ENCODE measurements at places on chromosomes 1 and 21.
A peak's percentile ranks its signal among the peaks of the same experiment; 100 is the strongest.

GRCh38 chr1:64404202-64404601 is 65.7 kb upstream of the CACHD1 start:
- no peak for DNase-seq

DNA sequence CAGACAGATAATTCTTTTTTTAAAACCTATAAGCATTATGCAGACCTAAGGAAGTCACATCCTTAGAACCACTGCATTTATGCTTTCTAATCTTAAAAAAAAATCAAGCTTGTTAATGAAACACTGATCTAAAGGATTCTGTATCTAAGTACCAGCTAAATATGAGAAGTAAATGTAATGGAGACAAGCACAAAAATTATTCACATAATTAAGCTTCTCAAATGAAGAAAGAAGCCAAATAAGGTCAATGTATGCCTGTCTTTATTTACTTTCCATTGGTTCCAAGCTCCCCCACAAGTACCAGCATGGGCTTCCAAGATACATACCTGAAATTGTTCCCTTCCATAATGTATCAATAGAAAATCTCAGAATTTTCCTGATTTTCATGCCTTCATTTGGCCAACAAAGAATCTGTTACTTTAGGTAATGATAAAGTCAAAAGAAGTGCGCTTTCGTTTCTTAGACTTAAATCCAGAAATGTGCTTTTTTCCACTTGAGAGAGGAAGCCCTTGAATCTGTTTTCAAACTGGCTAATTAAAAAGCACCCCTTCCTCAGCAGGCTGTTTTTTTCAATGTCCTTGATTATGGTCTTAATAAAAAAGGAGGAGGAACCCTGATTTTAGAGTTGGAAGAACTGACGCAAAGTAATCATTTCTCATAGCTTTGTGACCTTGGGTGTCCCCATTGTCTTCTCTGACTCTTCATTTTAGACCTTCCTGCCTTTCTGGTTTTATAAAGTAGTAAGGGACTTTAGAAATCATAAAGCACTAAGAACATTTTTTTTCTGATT is 3.8 kb downstream of the RGS2 start:
- no peak for DNase-seq

- DNase-seq, result no peak
These were observed 286.0 kb downstream of the ADGRL2 start for GRCh38 chr1:82086739-82087138.

GRCh38 chr1:229641306-229641705 is 15.3 kb downstream of the URB2 start:
- no peak for DNase-seq

- DNase-seq, result no peak
These were observed 60.9 kb downstream of the AK5 start for GRCh38 chr1:77342745-77343144.

GRCh38 chr1:119861547-119861946 is 34.8 kb downstream of the ADAM30 start:
- no peak for DNase-seq

DNA sequence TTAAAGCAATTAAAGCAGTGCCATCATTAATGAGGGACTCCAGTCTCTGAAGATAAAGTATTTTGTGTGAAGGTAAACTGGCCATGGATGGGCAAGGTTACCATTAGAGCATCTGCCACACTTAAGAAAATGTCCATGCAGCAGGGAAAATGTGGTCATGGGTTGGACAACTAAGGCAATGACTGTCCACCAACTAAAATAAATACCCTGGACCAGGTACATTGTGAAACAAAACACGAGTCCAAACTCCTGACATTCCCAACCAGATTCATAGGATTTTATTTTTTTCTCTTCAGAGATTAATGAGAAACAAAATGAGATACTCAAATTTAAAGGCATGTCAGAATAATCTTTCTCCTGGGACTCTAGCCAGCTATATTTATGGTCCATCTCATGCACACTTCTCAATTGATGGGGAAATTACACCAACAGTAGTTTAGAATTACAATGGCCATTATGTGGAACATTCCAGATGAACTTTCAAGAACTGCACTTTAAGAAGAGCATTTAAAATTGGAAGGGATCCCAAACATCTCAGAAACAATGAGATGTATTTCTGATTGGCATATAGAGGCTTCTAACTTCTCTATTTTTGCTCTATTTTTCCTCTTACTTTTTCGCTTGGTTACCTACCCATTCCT is 8.1 kb downstream of the GBP7 start:
- no peak for DNase-seq

- DNase-seq, result no peak
These were observed 42.5 kb upstream of the SYT2 start for GRCh38 chr1:202752774-202753173.

DNA sequence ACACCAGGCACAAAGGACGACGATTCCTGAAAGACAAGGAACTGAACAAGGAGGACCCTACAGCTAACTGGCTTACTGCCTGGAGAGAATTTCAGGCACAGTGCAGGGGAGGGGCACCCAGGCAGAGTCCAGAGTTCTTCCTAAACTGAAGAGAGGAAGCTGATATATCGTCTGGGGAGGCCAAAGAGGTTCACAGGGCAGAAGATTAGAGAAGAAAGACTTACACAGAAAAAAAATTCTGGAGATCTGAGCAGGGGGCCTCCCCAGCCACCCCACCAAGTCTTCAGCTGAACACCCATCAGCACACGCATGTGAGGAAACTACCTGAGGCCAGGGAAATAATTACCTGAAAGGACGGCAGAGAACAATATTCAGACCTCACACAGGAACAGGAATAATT is 24.6 kb downstream of the SORT1 start:
- DNase-seq, result no peak

DNA sequence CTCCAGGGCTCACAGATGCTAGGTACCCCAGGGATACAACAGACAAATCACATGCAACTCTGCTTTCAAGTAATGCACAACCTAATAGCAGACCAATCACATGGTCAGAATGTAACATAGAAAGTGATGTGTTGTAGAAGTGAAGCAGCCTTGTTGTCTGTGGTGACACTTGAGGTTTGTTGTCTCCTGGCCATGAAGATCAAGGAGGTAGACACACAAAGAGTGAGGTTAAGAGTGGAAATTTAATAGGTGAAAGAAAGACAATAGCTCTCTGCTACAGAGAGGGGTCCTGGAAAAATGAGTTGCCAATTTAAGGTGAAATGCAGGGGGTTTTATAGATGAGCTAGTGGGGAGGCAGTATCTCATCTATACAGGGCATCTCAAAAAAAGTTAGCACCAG is 2.5 kb upstream of the TMEM9 start:
- no peak for DNase-seq

- DNase-seq, result no peak
These were observed 44.8 kb upstream of the KAZN start for GRCh38 chr1:14553711-14554110.

GRCh38 chr1:68201546-68202238 is 30.6 kb downstream of the WLS start:
- DNase-seq, result no peak

DNA sequence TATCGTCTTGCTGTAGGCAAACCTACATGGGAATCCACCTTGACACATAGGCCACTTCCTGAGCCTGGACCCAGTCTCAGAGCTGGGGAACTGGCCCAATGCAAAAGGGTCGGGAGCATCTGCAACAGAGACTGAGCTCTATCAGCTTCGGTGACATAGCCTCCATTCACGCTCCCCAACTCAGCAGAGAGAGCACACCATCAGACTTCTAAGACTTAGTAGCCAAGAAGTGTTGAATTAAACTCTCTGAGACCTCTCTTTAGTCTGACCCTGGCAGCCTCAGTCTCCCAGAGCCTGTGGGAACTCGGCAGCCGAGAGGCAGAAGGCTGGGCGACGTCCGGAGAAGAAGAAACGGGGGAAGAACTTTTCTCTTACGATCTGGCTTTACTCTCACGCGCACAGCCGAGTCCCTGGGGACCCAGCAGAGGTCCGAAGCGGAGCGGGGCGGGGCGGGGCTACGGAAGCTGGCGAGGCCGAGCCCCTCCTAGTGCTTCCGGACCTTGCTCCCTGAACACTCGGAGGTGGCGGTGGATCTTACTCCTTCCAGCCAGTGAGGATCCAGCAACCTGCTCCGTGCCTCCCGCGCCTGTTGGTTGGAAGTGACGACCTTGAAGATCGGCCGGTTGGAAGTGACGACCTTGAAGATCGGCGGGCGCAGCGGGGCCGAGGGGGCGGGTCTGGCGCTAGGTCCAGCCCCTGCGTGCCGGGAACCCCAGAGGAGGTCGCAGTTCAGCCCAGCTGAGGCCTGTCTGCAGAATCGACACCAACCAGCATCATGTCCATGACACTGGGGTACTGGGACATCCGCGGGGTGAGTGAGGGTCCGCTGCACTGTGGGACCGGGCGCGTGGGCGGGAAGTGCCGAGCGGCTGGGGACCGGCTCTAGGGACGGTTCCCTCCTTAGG is at the start of gene GSTM4:
Gene GSTM4 (plus strand): TSS at position 485 of the 905 bp plus-strand sequence. CDS start 291 bp downstream, at position 776.
- DNase-seq, result peak; percentile 49

DNA sequence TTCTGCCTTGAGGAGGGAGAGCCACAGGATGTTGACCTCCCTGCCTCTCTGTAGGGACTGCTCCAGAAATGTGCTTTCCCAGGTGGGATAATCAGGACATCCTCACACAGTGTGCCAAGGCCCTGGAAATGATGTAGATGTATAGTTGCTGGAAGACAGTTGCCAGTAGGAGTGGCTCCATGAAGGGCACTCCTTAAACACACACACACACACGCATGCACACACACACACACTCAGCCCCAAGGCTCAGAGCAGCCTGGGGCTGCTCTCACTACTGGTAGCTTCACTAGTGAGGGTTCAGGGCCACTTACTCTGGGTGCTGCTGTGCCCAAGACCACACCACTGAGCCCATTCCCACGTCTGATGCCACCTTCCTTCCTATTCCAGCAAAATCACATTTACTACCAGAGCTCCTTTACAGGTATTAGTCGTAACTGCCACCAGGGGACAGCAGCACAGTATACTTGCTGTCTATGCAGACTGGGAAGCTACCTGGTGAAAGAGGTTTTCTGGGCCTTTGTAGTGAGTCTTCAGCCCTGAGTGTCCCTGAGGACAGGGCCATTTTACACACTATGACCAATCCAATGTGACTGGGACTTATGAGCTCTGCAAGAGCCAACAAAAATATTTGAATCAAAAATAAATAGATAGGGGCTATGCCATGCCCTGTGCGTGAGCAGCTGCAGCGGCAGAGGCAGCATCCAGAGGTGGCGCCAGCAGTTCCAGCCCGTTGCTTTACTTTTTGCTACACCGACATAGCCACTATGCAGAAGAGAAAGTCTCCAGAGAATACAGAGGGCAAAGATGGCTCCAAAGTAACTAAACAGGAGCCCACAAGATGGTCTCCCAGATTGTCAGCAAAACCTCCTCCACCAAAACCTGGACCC is 15.0 kb downstream of the CRNN start:
- DNase-seq, result peak; percentile 14

GRCh38 chr1:218249338-218250140 is 35.6 kb upstream of the RRP15 start:
- no peak for DNase-seq

DNA sequence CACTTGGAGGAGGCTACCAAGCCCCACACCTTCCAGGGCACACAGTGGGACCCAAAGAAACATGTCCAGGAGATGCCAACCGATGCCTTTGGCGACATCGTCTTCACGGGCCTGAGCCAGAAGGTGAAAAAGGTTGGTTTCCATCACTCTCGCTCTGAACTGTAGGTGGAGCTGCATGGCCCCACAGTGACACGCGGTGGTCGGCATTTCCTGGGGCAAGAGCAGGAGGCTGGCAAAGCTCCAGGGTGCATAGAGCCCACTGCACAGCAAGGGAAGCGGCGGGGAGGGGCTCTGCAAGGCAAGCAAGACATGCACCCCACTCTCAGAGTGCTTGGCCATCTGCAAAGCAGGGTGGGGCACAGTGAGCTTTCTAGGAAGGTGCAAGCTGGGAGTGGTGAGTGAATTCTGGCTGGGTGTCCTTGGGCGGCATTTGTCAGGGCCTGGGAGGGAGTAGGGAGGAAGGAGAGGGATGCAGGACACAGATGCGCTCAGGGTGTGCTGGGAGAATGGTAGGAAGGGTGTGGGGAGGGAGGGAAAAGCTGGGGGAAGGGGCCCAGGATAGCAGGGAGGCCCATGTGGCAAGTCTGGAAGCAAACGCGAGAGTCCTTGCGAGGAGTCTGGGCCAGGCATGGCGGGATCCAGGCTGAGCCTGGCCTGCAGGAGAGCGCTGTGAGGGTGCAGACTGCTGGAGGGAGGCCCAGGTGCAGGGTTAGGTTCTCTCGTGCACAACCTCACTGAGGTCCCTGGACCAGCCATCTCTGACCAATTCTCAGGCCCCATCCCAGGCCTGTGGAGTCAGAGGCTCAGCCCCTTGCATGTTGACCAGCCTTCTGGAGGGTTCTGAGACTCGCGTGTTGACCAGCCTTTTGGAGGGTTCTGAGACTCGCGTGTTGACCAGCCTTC is 11.0 kb downstream of the TRPM2 start:
- no peak for DNase-seq

DNA sequence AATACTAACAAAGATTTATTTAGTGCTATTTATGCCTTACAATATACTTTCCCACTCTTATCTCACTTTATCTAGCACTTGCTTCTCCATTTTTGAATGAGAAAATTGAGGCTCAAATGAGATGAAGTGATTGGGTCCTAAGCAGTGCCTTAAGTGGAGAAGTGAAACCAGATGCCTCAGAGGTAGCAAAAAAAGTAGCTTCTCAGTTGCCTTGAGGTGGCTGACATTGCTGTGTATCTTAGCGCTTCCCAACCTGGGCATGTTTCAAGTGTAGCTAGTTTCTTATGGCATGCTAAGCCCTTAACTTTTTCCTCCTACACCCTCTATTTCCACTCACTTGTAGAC is 390.4 kb downstream of the OMA1 start:
- DNase-seq, result no peak

GRCh38 chr1:181324797-181325616 is 158.3 kb upstream of the CACNA1E start:
- DNase-seq, result no peak

- no peak for DNase-seq
These were observed 761.7 kb downstream of the ADGRL2 start for GRCh38 chr1:82562448-82562847.

GRCh38 chr1:165409657-165410358 is 35.1 kb downstream of the RXRG start:
- no peak for DNase-seq

- no peak for DNase-seq
These were observed 70.3 kb downstream of the HSF2BP start for GRCh38 chr21:43588957-43589356.

- DNase-seq, result no peak
These were observed 23.6 kb downstream of the DISP3 start for GRCh38 chr1:11502516-11502915.

DNA sequence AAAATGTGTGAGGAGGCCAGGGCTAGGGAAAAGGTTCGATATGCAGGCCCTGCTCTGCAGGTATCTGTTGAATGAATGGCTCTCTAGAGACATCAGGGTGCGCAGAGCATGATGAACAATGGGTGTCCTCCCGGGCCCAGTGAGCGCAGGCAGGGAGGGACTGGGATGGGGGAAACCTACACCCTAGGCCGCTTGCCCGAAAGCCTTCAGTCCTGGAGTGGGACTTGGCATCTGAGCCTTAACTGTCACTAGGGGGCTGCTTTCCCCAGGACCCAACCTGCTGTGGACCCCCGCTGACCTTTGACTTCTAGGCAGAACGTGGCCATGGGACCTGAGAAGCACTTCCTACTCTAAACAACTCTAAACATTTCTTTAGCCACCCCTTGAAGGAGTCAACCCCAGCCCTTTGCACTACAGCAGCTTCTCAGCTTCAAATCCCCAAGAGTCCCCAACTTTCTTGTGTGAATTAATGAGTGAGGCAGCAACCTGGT is 444 bp upstream of the MAP3K6 start:
- DNase-seq, result no peak

- DNase-seq, result no peak
These were observed 183.3 kb downstream of the ST6GALNAC3 start for GRCh38 chr1:76257823-76258222.
